COR-L47 (cell line): ENCODE measurements at places on chromosomes 12 and 14.

GRCh38 chr12:57173683-57174082 lies 26.3 kb upstream of the LRP1-AS start:
- DNase-seq = no peak

GRCh38 chr14:63134801-63135200 lies 69.4 kb upstream of the RHOJ start:
- peak; percentile 48 for DNase-seq

- no peak for DNase-seq
These were observed 67.6 kb downstream of the KIF21A start for GRCh38 chr12:39375206-39375808.

- DNase-seq = no peak
These were observed 411.8 kb upstream of the MIS18BP1 start for GRCh38 chr14:45664668-45665356.

GRCh38 chr12:25101092-25101445 lies 93.9 kb downstream of the DNAI7 start:
- DNase-seq = no peak

GRCh38 chr14:102667703-102668102 lies 75.3 kb downstream of the RCOR1 start:
- DNase-seq = no peak

DNA sequence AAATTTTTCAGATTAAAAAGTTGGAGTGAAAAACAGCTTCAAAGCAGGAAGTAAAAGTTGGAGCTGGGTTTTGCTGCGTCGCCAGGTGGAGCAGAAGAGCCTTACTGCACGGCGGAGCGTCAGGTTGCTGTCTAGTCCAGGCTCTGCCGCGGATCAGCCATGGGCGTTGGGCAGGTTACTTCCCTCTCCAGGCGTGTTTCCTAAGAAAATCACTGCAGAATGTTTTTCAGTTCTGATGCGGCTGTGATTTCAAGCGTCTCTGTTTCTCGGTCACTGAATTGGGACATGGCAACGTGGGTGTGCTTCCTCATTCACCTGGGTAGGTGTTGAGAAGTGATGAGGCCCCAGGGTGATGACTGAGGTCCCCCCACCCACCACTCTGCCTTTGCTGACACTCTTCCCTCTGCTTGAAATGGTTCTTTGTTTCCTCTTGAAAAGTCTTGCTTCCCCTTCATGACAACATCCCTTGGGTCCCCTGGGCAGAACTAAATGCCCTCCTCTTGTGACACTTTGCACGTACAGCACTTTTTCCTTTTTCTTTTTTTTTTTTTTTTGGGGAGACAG lies 7.6 kb downstream of the EVL start:
- no peak for DNase-seq

DNA sequence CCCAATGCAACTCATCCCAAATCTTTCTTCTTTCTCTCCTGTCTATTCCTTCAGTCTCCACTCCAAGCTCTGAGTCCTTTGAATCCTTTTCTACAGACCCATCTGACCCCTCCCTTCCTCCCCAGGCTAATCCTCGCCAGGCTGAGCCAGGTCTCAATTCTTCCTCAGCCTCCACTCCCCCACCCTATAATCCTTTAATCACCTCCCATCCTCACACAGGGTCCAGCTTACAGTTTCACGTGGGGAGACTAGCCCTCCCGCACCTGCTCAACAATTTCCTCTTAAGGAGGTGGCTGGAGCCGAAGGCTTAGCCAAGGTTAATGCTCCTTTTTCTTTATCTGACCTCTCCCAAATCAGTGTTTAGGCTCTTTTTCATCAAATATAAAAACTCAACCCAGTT lies 63.8 kb downstream of the MOK start:
- no peak for DNase-seq

GRCh38 chr12:91687052-91688017 lies 458.3 kb downstream of the BTG1 start:
- DNase-seq = no peak

DNA sequence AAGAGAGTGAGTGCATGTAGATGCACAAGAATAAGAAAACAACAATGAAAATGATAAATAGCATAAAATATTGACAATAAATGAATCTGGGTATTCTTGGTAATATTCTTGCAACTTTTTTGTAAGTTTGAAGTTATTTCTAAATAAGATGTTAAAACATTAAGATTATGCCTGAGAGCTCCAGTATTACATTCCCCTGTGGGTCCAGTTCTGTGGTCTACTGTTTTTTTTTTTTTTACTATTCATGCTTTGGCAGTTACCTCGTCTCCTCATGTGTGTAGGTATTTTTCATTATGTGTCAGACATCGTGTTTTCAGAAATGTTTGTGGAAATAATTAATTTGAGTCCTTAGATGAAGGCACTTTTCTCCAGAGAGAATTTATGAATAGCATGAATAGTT lies 386.2 kb downstream of the AACS start:
- DNase-seq = no peak

DNA sequence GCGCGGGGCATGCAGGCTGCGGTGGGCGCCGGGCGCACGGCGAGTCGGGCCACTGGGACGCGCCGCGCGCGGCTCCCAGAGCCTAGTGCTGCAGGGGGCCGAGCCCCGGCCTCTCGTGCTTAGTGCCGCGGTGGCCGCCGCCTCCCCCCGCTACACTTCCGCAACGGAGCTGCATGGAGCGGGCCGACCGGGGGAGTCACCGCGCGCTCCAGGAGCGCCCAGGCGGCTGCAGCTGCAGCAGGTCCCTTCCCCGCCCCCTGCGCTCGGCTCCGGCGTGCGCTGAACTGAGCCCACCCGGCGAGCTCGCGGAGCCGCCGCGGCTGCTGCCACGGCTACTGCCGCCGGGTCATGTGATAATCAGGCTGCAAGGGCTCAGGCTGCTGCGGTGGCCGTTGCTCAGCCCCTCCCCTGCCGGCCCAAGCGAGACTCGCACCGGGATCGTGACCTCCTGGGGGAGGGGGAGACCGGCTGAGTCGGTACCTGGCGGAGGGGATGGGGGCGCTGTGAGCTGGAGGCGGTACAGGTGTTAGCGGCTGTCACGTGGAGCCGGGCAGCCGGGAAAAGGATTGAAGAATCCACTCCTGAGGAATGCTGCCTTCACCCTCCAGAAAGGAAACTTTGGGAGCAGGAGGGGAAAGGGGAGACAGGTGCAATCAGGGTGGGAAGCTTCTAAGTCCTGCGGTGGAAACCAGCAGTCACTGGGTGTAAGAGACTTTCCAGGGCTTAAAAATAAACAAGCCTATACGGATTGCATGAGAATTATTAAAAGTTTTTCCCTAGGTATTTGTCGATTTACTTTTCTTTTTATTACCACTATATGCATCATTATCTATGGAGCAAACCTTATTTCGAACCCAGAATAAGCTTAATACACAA lies at the start of gene PPM1H:
Gene PPM1H (minus strand): TSS at position 352 of the 876 bp plus-strand sequence. CDS start 414 bp downstream, outside the sequence.
- DNase-seq = peak; percentile 90

- no peak for DNase-seq
These were observed 104.1 kb downstream of the VEZT start for GRCh38 chr12:95321516-95322246.

DNA sequence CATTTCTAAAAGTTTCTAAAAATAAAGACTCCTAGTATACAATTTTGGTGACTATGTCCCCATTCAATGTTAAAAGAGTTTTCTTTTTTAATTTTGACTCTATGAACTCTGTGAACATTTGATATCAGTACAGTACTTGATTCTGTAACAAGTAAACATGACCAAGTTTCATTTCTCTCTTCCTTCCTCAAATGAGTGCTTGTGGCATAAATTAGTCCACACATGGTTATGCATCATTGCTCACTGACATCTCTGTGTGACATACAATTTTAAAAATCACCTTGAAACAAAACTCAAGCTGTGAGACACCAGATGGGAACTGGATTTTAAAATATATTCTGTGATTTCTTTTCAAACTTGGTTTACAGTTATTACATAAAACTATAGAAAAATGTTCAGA lies 253.9 kb upstream of the MDGA2 start:
- DNase-seq = no peak

- no peak for DNase-seq
These were observed 4.0 kb downstream of the EGLN3 start for GRCh38 chr14:33946679-33947476.

GRCh38 chr14:73477618-73478266 lies 13.0 kb upstream of the RIOX1 start:
- no peak for DNase-seq
